ENCODE measurements at places on chromosomes 5 and 9.

DNA sequence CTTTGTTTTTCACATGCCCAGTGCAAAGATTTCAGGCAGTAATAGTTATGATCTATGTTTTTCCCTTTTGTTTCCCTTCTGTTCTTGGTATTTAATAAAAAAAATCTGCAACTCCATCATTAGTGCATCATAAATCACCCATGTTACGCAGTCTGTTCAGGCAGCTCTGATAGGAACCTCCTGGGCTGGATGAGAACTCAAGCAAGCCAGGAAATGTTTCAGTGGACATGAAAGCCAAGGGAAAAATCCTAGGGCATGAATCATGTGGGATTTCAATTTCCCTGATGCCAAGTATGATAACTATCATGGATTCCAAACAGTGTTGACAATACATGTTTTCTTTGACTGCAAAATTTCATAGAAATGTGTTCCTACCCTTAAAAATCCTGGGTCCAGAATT is 119.7 kb upstream of the TARS1 start:
- no peak for DNase-seq

- DNase-seq: no peak
Measured at GRCh38 chr5:111453747-111454146, 58.6 kb downstream of the STARD4 start.

GRCh38 chr9:33012328-33013069 is 11.1 kb upstream of the APTX start:
- no peak for DNase-seq

DNA sequence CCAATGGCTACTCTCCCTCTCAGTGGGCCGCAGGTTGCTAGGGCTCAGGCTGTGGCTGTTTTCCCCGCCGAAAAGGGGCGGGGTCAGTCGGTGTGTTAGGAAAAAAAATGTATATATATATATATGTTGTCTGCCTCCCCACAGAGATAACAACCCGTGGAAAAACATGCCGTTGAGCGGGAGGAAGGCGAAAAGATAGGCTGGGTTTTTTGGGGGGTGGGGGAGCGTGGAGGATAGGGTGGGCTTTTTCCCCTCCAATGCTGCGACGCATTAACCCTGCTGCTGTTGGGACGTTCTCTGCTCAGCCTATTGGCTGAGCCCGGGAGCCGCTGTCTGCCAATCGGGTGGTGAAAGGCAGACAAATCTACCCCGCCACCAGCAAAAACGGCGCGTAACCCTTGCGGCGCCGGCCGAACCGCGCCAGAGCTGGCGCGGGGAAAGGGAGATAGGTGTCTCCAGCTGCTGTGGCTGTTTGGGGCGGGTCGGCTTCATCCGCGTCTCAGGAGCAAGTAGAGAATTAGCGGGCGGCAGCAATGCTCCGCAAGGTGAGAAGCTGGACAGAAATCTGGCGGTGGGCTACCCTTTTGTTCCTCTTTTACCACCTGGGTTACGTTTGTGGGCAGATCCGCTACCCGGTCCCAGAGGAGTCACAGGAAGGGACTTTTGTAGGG is at the start of gene PCDHGC4:
PCDHGC4 (plus strand) TSS at position 390 of the 671 bp plus-strand sequence; CDS start at position 534, 144 bp downstream.
- peak; percentile 26 for DNase-seq

DNA sequence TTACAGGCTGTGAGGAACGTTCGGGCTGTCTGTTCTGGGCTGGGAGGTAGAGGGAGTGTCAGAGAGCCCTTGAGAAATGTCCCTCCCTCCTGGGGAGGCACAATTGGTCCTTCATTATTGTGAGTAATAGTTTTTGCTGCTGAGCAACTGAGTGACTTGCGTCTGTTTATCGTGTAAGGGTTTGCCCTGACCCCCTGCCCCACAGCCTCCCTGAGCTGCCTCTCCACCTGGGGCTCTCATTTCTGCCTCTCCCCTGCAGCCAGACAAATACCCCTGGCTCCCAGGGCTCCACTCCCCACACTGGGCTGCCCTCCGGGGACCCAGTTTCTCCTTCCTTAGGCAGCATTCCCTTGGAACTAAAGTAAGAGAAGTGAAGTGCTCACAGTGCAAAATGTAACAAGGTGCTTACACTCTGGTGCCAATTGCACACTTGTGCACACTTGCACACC is 174.9 kb upstream of the MVB12B start:
- DNase-seq: no peak
